Fibroblast of pulmonary artery (primary cell): ENCODE measurements at places on chromosomes 6 and 20.

- DNase-seq, result no peak
These were observed 328.1 kb upstream of the ARID1B start for GRCh38 chr6:156449128-156449527.

- no peak for DNase-seq
These were observed 76.2 kb downstream of the CDH26 start for GRCh38 chr20:60034231-60035110.

DNA sequence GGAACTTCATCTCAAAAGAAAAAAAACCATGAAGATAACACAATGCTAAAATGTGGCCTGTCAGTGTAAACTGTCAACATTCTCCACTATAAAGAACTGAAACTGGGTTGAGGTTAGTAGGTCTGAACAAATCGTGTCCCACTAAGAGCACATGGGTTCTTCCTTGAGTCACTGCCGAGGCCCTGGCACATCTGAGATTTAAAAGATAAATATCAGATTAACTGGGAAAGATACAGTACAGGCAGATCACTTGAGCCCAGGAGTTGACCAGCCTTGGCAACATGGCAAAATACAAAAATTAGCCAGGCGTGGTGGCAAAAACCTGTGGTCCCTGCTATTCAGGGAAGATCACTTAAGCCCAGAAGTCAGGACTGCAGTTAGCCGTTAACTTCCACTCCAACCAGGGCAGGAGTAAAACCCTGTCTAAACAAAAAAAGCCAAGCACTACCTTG lies 5.6 kb downstream of the EEF1A1 start:
- no peak for DNase-seq

DNA sequence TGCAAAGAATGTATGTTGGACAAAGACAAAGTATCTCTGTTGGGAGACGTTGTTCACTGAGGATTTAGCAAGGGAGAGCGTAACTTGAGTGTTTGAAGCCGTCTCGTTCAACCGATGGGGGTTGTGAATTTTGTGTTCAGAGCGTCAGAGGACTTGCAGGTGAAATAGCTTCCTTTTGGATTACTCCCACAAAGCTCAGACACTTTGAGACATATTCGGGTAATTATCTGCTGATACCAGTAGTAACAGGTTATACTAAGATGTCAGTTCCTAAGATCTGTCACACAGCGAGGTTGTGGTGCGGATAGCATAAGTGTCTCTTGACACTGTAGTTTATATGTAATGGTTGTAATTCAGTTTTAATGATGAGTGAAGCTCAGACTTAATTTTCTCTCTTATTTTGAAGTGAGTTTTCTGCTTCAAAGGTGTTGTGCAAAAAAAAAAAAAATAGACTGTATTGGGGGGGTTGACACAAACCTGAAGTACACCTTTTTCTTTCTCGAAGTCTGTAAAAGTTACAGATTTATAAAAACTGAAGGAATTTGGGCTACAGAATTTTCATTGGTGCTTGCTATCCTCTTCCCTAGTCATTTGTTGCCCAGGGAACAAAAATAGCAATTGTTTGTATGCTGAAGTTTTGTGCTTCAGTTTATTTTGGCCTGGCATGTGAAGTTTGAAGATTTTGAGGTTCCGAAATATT lies 1.7 kb downstream of the ASXL1 start:
- DNase-seq, result peak; percentile 50

- no peak for DNase-seq
These were observed 179.5 kb upstream of the SYNDIG1 start for GRCh38 chr20:24289737-24290481.

DNA sequence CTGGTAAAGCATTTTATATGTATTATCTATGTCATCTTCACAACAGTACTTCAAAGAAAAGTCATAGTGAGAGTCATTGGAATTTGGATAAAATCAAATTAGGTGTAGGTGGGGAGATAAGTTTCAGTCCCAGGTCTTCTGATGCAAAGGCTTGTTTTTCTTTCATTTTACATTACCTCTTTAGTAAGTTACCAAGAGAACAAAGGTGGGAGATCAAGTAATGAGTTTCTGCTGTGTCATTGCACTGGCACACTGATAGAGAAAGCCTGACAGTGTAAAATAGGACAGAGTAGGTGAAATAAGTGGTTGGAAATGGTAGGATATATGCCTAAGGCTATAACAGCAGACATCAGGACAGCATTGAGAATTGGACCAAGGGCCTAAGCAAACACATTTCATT lies 250.4 kb downstream of the NKAIN2 start:
- no peak for DNase-seq

DNA sequence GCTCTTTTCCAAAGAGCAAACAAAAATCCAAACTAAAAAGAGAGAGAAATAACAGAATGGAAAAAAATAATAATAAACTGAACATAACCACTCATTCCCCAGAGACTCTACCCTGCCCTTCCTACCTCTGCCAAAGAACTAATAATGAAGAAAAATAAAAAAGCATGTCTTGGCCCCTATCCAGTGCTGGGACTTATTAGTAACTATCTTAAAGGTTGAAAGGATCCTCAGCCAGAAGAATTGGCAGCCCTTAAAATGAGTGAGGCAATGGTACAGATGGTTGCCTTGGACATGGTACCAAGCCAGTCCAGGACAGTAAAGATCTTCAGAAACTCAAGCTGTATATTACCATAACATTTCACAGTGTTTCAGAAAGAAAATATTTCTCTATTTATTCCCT lies 279.3 kb downstream of the HACE1 start:
- peak; percentile 66 for DNase-seq

GRCh38 chr20:46126440-46127056 lies 8.4 kb downstream of the CD40 start:
- no peak for DNase-seq

DNA sequence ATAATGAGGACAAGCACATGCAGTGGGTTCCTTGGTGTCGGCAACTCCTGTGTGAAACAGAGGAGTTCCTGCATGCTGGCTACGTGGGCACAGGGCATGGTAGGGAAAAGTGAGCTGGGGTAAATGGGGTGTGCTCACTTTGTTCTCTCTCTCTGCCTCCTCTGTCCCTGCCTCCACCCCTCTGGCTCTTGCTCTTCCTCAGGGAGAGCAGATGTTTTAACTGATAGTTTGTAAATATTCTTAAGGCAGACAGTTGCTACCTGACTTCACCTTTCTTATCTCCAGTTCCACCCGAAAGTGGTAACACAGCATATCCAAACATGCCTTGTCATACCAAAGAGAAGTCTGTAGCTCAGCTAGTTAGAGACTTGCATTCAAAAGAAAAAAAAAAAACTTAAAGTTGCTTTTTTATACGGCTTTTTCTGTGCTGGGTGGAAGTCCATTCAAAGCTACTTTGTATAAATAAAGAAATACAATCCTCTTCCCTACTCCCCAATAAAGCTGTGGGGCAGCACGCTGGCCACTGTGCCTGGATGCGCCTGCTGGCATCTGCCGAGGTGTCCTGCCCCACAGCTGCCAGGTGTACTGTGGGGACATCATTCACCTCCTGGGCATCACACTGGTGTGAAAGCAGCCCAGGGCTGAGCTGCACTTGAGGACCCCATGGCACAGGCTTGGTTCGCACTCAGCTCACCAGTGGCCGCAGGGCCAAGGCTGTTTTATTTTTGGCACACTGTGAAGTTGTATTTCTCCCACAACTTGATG lies 93.6 kb downstream of the FOXC1 start:
- no peak for DNase-seq

DNA sequence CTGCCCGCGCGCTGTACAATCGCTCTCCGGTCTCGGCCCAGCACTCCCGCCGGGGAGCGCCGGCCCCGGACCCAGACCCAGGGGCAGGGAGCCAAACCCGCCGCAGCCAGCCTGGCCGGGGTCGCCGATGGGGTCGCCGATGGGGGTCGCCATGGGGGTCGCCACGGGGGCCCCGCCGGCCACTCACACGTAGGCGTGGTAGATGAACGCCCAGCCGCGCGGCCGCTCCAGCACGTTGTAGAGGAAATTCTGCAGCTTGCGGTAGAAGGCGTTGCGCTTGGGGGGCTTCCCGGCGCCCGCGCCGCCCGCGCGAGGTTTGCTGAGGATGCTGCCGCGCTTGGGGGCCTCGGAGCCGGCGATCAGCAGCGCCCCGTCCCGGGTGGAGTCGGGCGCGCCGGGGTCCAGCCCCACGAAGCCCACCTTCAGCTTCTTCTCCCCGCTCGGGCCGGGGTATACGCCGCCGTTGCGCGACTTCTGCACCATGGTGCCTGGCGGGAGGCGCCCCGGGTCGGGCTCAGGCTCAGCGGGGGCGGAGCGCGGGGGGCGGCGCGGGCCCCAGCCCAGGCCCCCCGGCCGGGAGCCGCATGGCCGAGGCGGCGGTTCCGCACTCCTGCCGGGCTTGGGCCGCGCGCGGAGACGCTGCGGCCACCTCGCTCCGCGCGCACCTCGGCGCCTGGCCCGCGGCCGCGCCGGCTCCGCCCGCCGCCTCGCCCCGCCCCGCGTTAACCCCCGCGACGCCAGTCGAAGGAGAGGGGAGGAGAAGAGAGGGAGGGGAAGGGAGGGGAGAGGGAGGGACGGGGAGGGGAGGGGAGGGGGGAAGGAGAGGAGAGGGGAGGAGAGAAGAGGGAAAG lies at the start of gene KCNQ2:
TSS of gene KCNQ2 (minus strand) at position 675 of the 851 bp plus-strand sequence. CDS start at position 483, 192 bp downstream.
- no peak for DNase-seq

DNA sequence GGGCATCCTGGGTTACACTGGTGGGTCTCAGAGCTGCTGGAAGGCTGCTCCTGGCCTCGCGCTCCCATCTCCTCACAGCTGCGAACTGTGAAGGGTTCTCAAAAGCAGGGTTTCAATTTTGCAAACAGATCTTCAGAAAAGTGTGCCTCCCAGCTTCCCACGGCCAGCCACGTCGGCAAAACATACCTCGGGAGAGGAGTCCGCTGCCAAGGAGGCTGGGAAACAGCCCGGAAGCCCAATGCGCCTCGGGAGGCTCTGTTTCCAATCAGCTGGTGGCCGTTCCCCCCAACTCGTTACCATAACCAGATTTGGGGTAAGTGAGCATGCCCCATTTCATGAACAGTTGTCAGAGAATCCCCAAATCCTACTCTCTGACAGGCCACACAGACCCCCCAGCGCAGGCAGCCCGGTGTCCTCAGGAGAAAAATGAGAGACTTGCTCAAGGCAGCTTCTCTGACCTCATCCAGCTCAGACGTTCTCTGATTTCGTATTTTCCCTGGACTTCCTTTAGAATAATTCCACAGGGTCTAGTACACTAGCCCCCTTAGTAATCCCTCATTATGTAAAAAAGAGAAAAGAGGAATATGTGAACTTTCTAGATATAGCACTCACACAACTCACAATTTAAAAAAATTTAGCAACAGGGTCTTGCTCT lies 98.4 kb downstream of the SNX5 start:
- peak; percentile 40 for DNase-seq

GRCh38 chr6:101284131-101284530 lies 109.4 kb upstream of the GRIK2 start:
- no peak for DNase-seq

GRCh38 chr20:12924126-12924525 lies 84.6 kb upstream of the SPTLC3 start:
- DNase-seq, result no peak

DNA sequence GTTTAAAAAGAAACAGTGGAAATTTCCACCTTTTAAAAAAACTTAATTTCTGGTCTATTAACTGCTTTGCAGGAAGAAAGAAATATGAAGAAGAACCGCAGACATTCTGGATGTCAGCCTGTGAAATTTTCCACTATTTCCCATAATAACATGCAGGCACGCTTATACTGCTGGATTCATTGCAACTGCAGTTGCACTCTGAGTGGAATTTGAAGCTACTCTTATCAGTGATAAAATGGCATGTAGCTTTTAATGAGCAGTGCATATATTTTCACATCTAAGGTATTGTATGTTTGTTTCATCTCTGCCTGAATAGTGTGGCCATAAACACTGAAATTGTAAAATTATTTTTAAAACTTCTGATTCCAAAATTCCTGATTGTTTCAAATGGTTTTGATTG lies 28.2 kb downstream of the NCOA3 start:
- DNase-seq, result peak; percentile 32

DNA sequence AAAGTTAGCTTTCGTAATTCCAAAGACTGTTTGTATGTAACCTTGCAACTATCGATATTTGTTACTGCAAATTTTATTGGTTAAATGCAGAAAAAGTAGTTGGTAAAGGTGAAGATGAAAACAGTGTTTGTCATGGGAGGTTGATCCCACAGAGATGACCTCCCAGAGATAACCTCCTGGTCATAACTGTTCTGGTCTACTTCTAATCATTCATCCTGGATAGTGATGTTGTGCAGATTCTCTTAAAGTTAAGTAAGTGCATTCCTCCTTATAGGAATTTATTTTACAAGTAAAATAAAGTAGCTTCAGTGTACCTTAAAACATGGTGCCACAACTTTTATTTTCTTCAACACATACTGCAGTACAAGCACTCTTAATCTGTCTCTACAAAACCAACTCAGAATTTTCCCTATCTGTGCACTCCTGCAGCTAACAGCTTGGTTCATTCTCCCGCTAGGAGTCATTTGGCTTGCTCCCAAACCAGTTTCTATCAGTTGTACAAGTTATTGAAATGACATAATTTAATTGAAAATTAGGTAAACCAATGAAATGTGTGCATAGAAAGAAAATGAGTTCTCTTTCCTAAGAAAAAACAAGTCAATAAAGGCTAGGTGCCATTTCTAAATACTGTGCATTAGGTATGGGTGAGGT lies 19.2 kb downstream of the METTL24 start:
- peak; percentile 27 for DNase-seq

DNA sequence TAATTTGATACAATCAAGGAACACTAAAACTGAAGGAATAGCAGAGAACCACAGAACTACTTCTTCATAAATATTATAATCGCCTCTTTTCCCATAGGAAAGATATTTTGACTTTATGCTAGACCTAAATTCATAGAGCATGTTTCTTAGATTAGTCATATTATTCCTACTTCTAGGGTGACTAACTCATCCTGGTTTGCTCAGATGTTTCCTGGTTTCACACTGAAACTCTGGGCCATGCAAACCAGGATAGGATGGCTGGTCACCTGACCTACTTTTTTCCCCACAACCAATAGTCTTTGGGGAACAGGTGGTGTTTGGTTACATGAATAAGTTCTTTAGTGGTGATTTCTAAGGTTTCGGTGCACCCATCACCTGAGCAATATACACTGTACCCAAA lies 42.8 kb downstream of the MMS22L start:
- peak; percentile 53 for DNase-seq

DNA sequence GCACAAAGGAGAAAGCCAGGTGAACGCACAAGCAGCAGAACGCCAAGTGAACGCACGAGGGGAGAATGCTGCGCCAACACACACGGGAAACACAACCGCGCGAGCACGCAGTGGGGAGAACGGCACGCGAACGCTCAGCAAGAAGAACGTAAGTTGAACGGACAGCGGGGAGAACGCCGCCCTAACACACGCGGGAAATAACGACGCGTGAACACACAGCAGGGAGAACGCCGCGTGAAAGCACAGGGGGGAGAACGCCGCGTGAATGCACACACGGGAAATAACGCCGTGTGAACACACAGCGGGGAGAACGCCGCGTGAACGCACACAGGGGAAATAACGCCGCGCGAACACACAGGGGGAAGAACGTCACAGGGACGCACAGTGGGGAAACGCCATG lies 54.7 kb downstream of the RNASET2 start:
- no peak for DNase-seq

DNA sequence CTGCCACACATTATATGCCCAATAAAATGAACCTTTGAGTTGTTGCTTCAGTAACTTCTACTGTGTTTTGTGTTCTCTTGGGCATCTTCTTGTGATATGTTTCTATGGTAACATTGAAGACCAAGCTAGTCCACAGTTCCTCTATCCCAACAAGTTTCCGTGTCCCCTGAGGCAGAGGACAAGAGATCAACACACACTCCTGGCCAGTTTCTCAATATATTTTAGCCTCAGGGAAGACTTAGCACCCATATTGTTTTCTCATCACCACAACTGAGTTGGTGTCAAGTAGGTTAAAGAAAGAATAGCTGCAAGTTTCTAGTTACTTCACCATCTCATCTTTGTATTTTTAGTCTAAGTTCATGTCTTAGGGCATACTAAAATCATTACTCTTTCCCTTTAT lies 277.5 kb downstream of the UST start:
- no peak for DNase-seq

- no peak for DNase-seq
These were observed 127.9 kb downstream of the WDR27 start for GRCh38 chr6:169573883-169574282.
